Naive thymus-derived CD8-positive, alpha-beta T cell (primary cell): ENCODE measurements at places on chromosomes 11 and 22.

- DNase-seq, result no peak
Observed at GRCh38 chr11:32044158-32044863, 46.6 kb upstream of the RCN1 start.

DNA sequence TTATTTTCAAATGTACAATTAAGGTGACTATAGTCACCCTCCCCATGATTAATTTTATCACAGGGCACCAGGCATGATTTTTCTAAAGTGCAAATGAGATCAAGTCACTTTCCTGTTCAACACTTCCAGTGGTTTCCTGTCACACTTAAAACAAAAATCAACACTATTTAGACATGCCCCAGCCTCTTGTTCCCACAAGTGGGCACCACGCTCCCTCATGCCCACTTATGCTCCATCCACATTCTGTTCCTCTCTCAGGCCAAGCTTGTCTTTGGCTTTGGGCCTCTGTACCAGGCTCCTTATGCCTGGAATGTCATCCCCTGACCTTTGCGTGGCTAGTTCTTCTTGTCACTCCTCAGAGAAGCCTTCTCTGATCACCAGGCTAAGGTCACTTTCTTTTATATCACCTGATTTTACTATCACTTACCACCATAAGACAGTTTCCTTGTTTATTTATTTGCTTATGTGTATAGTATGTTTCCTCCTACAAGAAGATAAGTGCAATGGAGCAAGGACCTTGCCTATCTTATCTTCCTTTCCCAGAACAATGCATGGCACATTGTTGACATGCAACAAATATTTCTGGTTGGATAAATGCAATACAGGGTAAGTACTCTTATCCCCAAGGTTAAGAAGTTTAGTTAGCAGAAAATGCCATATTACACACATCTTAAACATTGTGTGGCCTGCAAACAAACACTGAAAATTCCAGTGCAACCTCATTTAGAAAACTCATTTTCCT is 50.9 kb upstream of the PANX1 start:
- no peak for DNase-seq

- no peak for DNase-seq
Observed at GRCh38 chr11:9951807-9952206, 287.9 kb downstream of the SWAP70 start.

GRCh38 chr11:68312780-68313573 is 586 bp downstream of the LRP5 start:
- DNase-seq, result no peak

DNA sequence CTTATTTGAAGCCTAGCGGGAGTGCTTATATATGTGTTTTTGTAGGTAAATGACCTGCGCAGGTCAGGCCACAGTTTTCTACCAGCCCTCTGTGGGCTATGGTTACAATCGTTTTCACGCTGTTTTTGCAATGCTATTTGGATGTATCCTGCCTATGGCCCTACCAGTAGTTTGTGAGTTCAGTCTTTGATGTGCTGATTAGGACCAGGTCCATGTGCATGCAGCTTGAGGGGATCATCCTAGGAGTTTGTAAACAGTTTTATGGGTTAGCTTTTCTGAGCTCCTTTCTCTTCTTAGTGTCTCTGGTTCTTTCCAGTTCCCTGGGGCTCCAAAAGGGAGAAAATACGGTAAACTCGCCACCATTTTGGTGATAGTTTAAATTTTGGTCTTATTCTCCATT is 142.5 kb downstream of the LDLRAD3 start:
- DNase-seq, result no peak
